Stimulated activated CD4-positive, alpha-beta T cell treated with anti-CD3 and anti-CD28 coated beads, Interleukin-1b, Interleukin-23, amount 100 ng/mL, for 1 hour (primary cell): ENCODE measurements at places on chromosomes 4 and X.

- DNase-seq = no peak
These were observed 3.1 kb upstream of the PPP2R2C start for GRCh38 chr4:6475492-6476020.

DNA sequence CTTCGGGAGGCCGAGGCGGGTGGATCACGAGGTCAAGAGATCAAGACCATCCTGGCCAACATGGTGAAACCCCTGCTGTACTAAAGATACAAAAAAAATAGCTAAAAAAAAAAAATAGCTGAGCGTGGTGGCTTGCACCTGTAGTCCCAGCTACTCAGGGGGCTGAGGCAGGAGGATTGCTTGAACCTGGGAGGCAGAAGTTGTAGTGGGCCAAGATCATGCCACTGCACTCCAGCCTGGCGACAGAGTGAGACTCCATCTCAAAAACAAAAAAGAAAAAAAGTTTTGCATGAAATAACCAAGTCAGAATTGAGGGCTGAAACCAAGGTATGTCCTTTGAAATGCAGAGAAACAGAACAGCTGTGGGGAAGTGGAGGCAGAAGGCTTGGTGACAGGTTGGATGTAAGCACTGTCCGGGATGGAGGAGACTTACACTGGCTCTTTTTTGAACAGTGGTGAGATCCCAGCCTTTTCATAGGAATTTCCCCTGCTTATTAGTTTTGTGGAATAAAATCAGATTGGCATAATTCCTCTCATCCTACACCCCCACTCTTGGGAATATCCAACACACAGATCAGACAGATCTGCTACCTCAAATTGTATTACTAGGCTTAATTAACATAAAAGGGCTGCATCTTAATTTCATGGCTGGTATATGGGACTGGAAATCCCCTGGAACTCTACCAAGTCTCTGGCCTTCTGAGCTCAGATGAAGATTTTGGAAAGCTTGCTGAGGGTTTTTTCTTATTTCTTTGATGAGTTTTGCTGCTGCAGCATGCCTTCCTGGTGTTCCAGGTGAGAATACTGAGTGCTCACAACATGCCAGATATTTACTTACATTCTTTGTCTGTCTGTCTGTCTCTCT, 18.8 kb upstream of the C4orf36 start:
- no peak for DNase-seq

- no peak for DNase-seq
These were observed 1.4 kb upstream of the DOK7 start for GRCh38 chr4:3461515-3462291.

GRCh38 chrX:110212299-110212698, 105.6 kb downstream of the AMMECR1 start:
- DNase-seq = no peak

DNA sequence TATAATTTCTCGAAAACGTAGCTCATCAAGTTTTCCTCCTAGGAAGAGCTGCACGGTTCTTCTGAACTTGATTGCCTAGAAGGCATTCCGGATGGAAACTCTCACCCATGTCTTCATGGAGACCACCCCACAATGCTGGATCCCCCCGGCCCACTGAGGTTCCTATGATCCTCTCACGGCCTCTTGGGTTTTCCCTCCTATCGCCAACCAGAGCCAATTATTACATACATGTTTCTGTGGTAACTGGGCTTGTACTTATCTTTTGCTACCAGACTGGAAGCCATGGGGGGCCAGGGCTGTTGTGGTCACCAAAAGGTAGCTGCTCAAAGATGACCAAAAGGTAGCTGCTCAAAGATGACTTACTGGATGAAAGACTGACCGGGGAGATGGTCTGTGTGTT, 131.5 kb downstream of the AFAP1 start:
- no peak for DNase-seq

DNA sequence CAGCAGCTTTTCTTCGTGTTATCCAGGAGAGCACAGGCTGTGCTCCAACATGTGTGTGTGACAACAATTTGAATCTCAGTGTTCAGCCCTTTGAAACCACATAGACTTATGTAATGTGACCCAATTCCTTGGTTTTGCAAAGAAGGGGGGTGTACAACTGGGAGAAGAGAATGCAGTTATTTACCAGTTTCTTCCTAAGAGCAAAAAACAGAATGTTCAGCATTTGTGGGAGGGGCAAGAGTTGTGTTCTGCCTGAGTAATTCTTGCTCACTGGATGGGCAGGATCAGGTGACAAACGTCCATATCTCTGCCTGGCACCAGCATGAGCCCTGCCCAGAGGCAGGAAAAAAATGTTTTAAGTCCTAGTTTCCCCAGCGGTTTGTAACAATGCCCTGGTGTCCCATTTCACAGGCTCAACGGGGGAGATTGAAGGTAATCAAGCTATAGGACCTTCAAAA, 72.0 kb downstream of the PRPS1 start:
- no peak for DNase-seq

DNA sequence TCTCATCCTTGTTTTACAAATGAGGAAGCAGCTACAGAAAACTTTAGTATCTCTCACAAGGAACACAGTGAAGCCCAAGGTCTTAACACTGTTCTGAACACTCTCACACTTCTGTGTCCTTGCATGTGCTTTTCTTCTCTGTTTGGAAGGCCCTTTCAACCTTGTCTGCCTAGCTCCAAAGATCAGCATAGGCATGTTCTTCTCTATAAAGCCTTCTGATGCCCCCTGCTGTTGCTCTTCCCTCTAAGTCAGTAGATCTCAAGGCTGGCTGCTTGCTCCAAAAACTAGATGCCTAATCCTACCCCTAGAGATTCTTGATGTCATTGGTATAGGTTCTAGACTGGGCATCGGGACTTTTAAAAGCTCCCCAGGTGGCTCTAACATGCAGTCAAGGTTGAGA, 5.9 kb downstream of the APOO start:
- DNase-seq = no peak

DNA sequence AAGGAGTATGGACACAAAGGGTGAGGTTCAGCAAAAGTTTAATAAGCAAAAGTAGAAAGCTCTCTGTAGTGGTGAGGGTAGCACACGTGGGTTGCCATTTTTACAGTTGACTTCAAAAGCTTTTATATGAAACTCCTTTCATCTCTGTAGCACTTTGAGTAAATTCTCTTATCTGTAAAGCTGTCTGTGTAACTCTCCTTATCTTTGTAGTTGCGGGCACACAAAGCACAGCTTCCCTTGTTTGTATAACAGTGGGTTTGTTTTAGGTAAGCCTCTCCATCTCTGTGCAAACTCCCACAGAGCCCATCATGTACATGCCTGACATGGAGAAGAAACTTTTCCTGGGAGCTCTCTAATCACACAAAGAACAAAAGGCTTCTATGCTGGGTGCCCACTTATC, 325.9 kb upstream of the PABPC5 start:
- DNase-seq = no peak

DNA sequence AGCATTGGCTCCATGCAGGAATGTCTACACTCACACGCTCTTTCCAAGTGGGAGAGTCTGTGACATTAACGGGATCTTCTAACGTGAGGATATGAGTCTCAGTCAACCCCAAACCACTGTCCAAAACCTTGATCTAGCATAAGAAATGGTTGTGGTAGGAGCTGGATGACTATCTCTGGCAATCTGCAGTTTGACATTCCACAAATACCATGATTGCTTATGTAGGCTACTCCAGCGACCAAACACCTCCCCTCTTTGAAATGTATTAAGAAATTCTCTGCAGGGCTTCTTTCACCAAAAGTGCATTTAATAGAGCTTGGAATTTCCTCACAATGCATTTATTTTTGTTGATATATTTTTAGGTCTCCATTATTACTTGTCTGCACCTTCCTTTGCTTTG, 14.1 kb upstream of the STX18 start:
- DNase-seq = no peak

DNA sequence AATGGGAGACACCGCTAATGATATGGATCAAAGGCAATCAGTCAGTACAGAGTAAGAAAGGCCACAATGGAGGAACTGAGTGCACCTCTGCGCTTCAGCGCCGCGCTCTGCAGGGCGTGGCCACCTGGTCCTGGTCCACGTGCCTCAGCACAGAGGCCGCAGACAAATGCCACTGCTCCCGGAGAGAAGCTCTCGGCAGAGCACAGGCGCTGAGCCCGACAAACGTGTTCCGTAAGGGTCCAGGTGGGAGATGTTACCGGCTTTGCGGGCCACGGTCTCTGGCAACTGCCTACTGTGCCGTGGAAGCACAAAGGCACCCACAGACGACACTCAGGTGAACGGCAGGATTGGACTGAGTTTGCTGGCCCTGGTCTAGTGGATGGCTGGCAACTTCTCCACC, 68.9 kb downstream of the ACOX3 start:
- DNase-seq = no peak

GRCh38 chr4:2330091-2331042, 68.5 kb upstream of the MXD4 start:
- DNase-seq = no peak

DNA sequence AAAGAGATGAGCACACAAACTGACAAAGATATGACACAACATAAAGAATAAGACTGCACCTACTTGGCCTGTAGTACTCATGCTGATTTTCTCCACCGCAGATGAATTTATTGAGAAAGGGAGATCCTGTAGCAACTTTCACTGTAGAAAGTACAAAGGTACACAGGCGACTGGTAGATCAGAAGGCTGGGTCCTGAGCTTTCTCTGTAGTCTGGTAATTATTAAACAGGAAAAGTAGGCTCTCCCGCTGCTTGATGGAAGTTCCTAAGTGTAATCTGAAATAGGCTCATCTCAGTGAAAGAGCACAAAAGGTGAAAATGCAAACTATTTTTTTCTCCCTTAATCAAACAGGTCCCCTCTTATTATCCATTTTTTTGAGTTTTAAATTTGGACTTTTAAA, at the start of gene ADH6:
TSS of gene ADH6 (minus strand) at position 175 of the 400 bp plus-strand sequence. CDS start at position 81, 94 bp downstream.
- no peak for DNase-seq

- no peak for DNase-seq
These were observed 504.0 kb downstream of the RAPGEF2 start for GRCh38 chr4:159606835-159607234.
